Stimulated activated CD8-positive, alpha-beta memory T cell treated with anti-CD3 and anti-CD28 coated beads, Interleukin-15, amount 100 ng/mL, for 24 hours (primary cell): ENCODE measurements at places on chromosomes 2 and 18.

DNA sequence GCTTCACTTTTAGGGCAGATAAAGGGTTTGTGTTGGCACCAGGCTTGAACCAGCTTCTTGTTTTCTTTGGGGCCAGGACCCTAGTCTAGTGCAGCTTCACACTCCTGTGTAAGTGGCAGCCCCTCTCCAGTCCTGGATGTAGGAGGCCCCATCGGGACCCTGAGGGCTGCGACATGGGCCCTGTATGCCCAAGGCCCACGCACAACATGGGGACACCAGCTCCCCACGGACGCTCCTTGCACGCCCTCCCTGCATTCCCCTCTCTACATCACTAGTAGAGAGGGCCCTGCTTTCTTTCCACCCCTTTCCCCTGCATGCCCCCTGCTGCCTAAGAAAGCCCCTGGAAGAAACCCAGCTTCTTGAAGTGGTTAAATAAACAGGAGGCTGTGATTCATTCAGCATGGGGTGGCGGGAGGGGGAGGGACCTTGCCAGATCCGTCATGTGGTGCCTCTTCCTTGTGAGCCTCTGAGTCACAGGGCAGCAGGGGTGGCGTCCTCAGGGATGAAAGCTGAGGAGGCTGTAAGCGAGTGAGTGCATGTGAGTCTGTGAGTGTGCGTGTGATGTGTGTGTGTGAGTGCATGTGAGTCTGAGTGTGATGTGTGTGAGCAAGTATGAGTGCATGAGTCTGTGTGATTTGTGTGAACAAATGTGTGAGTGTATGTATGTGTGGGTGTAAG is 42.5 kb downstream of the COPS8 start:
- no peak for DNase-seq

GRCh38 chr18:49754866-49755265 is 58.5 kb downstream of the ACAA2 start:
- no peak for DNase-seq

GRCh38 chr2:80568011-80568410 is 263.5 kb upstream of the LRRTM1 start:
- DNase-seq: no peak

- no peak for DNase-seq
Measured at GRCh38 chr2:199983534-199983933, 28.2 kb downstream of the MAIP1 start.

DNA sequence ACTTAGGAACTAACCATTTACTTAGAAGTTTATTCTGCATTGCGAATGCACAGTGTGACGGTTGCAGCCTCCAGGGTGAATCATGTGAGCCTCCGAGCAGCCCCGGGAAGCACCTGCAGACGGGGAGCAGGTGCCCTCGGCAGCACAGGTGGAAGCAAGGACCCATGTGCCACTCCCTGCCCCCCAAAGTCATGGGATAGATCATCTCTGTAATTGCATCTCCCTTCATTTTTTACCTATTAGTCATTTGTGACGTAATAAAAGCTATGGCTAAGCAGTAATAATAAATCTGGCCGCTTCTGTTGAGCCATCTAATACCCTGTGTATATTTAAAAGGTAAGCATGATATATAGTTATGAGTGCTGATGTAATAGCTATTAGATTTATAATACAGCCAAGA is 97.2 kb downstream of the PTGR3 start:
- DNase-seq: no peak

DNA sequence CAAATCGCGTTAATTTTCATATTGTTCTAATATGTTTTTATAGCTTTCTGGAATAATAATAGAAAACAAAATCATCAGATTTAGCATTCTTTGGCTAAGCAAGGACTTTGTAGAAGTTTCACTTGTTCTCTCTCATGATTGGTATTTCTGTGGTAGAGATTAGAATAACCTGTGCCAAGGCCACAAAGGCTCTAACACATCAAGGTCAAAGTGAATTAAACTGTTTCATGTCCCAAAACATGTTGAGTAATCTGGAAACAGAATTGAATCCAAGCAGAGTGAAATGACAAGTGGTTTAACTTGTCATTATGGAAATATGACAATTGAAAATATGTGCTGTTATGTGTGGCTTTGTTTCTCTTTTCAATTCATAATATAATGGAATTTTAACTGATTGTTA is 617.4 kb downstream of the CCDC85A start:
- DNase-seq: no peak
